ENCODE measurements at places on chromosomes 13 and 19.

DNA sequence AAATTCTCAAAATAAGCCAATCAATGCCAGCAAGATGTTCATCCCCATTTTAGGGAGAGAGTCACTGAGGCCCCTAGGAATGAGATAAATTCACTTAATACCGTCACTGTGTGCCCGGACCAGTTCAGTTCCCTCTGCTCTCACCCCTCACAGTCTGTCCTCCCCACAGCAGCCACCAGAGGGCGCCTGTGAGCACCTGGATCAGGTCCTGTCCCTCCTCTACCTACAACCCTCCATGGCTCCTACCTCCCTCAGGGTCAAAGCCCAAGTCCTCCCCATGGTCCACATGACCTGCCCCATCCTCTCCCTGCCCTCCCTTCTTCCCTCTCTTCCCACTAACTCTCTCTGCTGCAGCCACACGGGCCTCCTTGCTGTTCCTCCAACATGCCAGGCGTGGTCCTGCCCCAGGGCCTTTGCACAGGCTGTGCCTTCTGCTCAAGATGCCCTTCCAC lies 42.0 kb upstream of the NFIC start:
- DNase-seq: no peak

GRCh38 chr19:40190891-40191835 lies at the start of gene MAP3K10:
MAP3K10 (plus strand) TSS chr19:40191426; CDS start chr19:40192032, 606 bp downstream.
- DNase-seq: peak; percentile 51

DNA sequence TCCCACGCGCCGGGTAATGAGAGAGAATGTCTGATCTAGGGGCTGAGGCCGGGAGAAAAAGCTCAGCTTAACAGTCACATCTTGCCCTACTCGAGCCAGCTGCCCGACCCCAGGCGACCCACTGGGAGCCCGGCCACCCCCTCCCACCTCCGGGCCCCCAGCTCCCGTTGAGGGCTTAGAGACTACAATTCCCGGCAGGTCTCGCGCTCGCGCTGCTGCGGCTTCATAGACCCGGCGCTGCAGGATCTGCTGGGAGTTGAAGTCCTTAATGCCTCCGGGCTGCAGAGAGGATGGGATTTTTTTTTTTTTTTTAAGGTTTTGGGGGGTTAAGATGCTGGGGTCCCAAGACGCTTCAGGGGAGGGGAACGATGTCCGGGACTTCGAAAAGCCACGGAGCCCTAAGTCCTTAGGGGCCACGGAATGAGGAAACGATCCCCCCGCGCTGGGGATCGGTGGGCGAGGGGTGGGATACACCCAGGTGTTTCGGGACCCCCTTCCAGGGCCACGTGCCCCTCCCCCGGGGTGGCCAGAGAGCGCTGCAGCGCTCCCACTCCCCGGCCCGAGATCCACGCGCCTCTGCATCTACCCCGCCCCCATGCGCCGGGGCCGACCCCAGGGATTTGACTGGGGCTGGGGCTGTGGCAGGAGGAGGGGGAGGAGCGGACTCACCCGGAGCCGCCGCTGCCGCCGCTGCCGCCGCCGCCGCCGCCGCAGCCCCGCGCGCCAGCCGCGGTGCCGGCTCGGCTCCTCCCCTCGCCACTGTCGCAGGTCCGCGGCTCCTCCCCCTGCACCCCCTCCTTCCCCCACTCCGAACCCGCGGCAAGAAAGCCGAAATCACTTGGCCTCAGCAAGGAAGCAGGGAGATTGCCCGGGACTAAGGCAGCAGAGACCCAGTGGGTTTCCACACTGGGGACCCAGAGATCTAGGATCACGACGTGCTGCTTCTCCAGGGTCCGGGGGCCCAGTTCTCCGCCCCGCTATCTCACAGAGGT lies at the start of gene SYT3:
Gene SYT3, minus strand, starts transcription at position 761 of the 992 bp plus-strand sequence. CDS start 2,470 bp downstream, outside the sequence.
- no peak for DNase-seq

DNA sequence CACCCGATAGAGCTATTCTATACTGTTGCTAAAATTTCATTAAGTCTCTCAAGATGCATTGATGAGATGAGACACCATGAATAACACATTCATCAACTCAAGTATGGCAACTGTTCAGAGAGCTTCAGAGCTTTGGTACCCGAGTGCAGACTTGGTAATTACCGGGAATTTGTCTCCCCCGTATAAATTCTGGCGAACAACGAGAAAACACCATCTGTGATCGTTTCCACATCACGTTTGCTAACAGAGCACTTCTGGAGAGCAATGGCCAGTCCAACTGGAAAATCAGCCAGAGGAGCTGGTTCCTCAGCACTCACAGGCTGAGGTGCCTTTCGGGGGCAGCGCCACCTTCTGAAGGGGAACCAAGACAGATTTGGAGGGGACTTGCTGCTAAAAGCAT lies 40.2 kb downstream of the SUGP2 start:
- DNase-seq: no peak

DNA sequence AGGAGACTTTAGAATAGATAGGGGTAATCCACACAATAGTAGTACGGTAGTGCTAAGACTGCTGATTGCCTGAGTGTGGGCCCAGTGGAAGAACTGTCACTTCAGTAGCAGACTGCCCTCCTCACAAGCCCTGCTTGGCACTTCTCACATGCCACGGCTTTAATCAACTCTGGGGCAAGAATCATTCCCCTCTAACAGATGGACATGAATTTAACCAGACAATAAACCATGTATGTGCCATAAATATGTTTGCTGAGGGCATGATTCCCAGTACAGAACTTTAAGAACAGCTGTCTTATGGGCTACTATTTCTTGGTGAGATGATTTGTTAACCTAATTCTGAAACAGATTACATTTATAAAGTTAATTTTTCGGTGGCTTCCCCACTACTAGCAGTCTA lies 22.0 kb downstream of the DPY19L3 start:
- DNase-seq: no peak

DNA sequence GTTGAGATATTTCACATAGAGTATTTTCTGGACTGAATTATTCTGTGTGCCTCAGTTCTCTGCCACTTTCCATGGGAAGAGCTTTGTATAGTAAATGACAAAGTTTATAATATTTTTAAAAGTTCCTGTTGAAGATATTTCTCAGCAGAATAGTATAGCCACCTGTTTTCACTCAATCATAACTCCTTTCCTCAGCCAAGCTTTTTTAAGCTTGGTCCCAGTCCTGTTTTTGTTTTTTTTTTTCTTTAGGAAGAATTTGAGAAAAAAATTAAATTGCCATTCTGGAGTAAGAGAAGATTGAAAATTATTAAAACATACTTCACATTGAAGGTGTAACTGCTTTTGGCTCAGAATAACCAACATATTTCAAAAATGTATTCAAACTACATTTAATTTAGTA lies 55.5 kb downstream of the ENOX1 start:
- DNase-seq: no peak

- DNase-seq: no peak
Measured at GRCh38 chr13:51222037-51222685, at the start of gene FAM124A. FAM124A (plus strand) TSS chr13:51222398; CDS start chr13:51222502, 104 bp downstream.

DNA sequence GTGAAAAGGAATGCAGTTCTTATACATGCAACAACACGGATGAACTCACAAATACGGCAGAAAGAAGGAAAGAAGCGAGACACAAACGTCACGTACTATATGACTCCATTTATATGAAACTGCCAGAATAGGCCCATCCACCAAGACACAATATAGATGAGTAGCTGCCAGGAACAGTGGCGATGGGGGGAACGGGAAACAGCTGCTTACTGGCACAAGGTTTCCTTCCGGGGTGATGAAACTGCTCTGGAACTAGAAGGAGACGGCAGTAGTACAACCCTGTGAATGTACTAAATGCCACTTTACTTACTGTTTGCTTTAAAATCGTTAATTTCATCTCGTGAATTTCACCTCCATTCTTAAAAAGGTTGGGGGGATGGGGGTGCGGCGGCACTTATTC lies 28.9 kb downstream of the MLLT1 start:
- no peak for DNase-seq

DNA sequence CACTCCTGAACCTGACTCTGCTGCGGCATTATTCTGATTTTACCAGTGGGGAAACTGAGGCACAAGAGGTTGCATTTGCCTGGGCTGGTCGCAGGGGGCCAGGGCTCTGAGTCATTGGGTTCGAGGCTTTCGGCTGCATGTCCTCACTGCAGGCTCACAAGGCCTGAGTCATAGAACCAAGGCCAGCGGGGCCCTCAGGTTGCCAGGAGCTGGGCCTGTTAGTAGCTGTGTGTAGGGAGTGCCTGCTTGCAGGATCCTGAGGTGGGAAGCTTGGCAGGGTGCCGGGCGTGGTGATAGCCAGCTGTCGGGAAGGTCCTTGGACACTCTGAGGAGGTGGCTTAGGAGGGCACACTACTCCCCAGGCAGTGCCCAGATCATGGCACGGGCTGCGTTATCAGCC lies 21.6 kb upstream of the F2RL3 start:
- no peak for DNase-seq

DNA sequence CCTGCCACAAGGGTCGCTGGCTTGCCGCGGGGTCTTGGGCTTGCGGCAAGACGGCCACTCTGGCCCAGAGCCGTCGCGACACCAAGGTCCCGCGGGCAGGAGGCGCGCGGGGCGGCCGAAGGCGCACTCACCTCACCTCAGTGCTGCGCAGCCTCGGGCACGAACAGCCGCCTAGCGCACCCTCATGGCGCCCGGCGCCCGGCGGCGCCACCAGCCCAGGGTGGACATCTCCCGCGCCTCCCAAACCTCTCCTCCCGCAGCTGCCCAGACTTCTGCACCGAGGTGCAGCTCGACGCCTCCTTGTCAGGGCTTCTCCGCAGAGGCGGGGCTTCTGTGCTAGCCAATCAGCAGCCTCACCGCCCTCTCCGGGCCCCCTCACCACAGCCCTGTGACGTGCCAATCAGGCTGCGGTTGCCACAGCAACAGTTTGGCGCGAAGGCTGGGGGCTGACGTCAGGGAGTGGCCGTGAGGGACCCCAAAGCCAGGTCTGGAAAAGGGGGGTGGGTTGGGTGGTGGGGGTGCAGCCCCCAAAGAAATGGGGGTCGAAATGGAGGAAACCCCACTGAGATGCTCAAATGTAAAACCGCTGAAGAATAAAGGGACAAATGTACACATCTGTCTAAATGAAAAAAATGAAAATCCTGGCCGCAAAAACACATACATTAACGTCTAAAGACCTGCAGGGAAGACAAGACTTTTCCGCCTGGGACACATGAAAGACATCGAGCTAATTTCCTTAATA lies at the start of the genes PEG3 and ZIM2:
Gene PEG3, minus strand, starts transcription at position 276 of the 742 bp plus-strand sequence. CDS start 16,071 bp downstream, outside the sequence.
Gene ZIM2, minus strand, starts transcription at position 276 of the 742 bp plus-strand sequence. CDS start 16,449 bp downstream, outside the sequence.
- no peak for DNase-seq

DNA sequence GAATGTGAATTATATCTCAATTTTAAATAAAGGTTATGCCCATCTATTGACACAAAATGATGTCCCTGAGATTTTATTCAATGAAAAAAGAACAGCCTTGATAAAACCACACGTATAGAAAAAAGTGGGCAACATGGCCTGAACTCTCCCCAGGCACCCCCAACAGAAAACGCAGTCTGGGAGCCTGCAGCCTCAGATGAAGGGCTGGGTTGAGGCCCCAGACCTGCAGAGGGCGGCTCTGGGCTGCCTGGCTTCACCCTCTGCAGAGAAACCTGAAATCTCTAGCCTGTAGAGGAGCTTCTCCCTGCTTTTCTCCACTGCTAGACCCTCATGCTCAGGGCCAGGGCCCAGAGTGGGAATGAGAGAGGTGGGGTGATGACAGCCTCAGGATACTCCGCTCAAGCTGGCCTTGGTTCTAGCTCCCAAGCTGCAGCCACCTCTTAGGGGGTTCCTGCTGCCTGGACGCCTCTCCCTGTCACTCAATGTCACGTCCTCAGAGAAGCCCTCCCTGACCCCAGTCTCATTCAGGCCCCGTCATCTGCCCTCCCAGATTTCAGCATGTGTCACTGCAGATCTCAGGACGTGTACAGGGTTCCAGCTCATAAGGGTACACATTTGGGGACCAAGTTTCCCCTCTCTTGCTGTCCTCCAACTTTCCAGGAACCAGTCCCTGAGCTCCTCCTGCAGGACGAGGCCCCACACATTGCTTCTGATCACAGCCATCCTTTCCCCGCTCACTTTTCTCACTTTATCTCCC lies 1.8 kb downstream of the MBD3 start:
- no peak for DNase-seq

DNA sequence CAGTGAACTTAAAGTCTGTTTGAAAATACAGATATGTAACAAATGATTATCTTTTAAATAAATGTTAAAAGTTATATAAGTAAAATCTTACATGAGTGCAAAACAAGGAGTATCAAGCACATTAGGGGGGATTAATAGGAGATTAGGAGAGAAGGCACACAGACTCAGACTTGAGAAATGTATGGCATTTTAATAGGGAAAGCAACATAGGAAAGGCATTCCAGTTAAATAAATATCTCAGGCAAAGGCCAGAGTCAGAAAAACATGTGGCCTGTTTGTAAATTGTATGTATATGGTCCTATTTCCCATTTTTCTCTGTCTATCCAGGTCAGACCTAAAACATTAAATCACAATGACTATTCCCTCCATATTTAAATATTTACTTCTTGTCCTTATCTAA lies 462.7 kb downstream of the GPC6 start:
- peak; percentile 30 for DNase-seq

GRCh38 chr19:23801803-23802202 lies 43.1 kb upstream of the ZNF681 start:
- DNase-seq: no peak

DNA sequence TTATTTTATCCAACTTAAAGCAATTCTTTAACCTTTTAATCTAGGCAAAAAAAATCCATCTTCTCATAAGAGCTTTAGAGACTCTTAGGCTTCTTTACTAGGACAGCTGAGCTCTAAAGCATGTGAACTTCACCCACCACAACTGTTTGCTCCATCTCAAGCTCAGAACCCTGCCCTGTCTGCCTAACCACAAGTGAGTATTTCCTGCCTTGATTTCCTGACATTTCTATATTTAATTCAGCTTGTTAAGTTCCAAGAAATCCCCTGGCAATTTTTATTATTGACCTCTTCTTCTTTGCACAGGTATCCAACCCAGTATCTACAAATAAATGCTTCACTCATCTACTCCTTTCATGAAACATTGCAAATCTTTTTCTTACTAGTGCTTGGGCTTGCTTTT lies 21.1 kb upstream of the CEACAM21 start:
- DNase-seq: no peak

- peak; percentile 49 for DNase-seq
Measured at GRCh38 chr19:38247734-38248268, 8.4 kb downstream of the PPP1R14A start.

DNA sequence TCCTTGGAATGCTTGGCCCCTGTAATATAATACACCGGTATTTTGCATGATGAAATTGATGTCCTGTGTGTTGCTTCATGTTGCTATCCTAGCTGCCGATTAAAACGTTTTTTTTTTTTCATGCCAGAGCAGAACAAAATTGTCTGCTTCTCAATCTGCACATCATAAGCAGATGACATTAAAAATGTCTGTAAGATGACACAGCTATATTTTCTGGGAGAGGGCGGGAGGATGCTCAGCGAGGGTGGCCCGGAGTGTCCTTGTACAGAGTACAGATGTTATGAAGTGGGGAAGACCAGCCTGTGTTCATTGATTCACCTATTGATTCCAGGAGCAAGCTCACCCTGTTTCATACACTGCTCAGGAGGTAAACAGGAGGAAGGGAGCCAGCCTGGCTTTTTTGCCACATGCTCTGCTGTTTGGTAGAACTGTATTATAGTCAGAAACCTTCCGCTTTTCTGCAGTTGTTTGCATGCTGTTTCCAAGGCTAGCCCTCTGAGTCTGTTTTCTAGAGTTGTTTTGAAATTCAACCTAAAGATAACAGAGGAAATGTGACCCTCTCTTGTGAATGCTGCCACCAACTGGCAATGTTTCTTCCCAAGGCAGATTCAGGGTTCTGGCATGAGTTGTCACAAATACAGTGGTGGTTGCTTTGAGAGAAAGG lies 4.7 kb upstream of the IRS2 start:
- no peak for DNase-seq

- DNase-seq: no peak
Measured at GRCh38 chr13:110221406-110222117, 85.4 kb downstream of the COL4A1 start.
